ENCODE measurements at places on chromosomes 2 and 18.

DNA sequence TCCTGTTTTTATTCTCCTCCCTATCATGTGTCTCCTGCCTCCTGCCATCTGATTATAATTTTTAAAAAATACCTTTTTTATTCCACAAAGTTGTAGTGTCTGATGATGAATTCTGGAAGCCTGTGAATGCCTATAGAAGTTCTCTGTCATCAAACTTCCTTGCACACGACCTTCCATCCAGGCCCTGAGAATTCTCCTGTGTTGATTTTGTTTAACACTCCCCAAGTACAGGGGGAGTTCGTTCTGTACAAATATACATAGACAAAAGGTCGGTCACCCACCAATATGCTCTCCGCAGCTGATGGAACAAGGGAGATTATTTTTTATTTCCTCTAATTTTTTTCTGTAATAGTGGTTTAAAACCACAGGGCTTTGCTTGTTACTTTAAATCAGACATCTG lies 232.5 kb downstream of the PIEZO2 start:
- no peak for DNase-seq

- no peak for DNase-seq
Measured at GRCh38 chr2:242041816-242042215, 172.3 kb downstream of the RTP5 start.

DNA sequence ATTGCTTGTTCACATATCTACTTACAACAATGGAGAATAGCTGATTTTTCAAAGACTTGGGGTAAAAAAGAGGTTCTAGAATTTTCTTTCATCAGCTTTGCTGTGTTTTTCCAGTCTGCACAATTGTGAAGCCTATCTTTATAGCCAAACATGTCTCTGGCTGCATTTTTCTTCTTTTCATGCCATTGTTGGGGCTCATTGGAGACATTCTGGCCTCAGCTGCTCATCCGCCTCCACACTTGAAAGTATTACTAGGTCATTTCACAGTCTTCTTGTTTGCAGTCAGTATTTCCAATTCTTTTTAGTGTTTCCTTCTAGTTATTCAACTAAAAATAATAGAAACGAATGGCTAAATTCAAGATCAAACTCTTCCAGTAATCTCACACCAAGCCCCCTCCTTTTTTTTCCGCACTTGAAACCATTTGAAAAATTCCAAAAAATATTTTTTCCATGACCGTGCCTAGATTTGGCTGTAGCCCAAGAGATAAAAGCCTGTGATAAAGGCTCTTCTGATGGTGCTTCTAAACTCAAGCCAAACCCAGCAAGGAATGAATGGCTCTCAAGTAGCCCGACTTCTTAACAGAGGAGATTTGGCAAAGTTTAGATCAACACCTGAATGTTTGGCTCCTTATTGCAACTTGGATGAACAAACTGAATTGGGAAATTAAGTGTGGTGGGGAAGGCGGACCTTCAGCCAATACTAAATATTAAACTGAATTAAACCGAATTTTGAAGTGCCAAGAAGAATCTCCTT lies 103.4 kb downstream of the NRP2 start:
- DNase-seq: no peak

GRCh38 chr2:135913727-135914365 lies 37.6 kb upstream of the MCM6 start:
- DNase-seq: no peak

DNA sequence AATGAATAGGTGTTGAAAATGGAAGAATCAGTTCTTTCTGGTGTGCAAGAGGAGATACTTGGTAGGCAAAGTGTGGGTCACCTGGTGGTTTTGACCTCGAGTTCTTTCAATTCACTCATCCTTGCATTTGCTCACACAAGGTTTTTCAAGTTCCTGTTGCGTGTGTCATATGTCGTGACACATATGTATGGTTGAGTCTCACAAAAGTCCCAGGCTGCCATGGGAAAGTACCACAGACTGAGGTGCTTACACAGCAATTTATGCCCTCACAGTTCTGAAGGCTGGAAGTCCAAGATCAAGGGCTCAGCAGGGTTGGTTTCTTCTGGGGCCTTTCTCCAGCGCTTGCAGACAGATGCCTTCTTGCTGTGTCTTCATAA lies 64.4 kb downstream of the NCK2 start:
- DNase-seq: no peak

DNA sequence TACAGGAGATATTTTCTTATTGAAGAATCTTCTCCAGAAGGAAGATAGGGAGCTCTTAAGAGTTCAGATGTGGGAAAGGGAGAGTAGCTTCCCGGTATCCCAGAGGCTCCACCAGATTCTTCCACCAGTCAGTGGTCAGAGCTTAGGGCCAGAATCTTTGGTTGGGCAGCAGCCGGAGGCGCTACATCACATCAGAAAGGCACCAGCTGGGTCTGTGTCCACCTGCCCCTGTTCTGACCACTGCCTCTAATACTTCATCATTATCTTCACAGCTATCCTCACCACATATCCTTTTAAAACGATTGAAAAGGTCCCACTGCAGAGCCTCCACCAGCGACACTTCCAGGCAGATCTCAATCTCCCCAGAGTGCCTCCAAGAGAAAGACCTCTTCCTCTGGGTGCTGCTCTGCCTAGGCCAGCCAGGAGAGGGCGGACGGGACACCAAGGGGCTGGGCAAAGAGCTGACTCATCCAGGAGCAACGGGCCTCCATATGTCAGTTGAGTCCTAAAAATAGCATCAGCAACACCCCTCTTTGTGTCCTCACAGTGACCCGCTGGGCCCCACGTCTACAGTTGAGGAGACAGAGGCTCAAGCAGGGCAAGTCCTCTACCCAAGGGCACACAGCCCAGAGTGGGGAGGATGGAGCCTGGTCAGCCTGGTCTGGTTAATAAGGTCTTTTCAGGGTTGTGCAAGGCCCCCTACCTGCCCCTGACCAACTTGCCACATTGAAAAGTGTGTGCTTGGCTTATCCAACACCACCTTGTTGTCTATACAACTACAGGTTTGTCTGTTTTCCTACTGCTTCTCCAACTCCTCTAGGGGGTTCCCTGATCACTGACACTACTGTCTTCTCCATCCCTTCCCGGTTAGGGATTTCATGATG lies 81.2 kb downstream of the ADD2 start:
- no peak for DNase-seq

DNA sequence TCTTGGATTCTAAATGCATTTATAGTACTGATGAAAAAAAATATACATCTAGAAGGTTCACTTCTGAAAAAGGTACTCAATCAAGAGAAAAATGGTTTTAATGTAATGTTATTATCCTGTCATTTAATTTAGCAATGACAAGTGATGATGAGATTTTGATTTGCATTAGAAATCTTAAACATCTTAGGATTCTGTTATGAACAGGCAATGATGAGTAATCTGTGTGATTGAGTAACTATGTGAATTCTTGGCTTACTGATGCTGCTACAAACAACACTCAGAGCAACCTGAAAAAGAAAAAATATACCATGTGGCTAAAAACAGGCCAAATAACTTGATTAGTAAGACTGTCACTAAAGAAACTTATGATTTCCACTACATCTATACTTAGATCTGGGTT lies 30.1 kb downstream of the RBKS start:
- no peak for DNase-seq

- no peak for DNase-seq
Measured at GRCh38 chr2:32222966-32223365, 41.7 kb downstream of the NLRC4 start.

DNA sequence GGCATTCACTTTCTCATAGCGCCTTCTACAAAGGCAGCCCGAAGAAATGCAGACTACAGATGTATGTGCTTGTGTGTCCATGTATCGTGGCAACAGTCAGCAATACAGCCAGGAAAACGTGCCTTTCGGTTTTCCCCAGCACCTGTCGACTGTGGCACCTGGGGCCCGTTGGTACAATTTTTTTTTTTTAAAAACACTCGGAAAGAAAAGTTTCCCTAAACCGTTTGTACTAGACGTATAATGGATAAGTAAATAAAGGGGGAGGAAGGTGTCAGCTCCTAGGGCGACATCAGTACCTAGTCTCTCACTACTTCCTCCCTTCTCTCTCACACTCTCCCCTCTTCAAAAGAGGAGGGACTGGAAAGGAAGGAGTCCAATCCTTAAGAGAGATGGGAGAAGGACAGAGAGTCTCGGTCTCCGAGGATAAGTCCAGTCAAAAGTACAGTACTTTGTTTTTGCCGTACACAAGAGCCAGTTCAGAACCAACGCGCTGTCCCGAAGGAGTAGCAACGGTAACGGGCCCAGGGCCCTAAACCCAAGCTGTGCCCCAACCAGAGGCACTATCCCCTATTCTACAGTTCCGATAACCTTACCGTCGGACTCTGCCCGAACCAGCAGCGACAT lies 759 bp downstream of the PPP4R3B start:
- DNase-seq: no peak

DNA sequence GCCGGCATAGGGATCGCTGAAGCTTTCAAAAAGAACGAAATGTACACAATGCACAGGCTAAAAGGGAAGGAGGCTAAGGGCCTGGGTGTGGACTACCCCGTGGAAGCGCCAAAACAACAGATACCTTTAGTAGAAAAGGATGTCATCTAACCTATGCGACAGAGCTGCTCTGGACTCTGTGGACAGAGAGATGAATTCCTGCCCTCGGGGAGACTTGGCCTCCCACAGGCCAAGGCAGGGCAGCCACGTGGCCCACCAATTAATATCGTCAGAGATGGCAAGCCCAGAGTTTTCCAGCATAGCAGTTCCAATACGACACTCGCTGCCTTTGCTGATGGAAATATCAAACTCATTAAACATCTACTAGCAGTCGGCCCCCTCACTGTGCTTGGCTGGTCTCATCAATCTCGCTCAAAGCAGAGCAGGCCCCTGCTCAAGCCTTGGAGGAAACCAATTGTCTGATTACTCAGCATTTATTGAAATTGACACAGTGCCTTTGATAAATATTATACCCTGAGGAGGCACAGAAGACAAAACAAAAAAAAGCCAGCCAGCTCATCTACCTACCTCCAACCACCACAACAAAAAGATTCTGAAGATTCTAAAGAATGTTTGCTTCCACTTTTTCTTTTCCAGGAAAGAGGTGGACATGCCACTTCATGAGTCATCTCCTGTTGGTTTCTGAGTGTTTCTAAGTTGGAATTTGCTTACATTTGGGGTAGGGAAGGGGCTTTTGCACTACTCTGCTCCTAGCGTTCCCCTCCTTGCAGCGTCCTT lies 79.0 kb upstream of the ACAA2 start:
- no peak for DNase-seq

GRCh38 chr2:183010112-183010511 lies 28.1 kb downstream of the NCKAP1 start:
- no peak for DNase-seq

GRCh38 chr2:97760480-97761049 lies 47.2 kb downstream of the ZAP70 start:
- no peak for DNase-seq

DNA sequence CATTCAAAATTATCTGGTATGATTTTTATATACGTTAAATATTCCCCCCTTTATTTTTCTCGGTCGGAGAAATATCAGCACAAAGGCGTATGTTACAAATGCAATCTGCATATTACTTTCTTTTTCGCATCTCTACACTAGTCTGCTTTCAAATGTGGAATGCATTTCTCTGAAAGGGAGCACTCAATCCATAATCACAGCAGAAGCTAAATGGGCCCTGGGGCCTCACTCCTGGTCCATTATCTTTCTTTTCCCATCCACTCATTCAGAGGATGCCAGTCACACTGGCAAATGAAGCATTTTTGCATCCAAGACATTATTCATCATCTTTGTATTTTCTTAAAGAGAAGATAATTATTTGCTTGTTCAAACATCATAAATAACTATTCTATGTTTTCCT lies 295.2 kb upstream of the LRP1B start:
- DNase-seq: no peak

DNA sequence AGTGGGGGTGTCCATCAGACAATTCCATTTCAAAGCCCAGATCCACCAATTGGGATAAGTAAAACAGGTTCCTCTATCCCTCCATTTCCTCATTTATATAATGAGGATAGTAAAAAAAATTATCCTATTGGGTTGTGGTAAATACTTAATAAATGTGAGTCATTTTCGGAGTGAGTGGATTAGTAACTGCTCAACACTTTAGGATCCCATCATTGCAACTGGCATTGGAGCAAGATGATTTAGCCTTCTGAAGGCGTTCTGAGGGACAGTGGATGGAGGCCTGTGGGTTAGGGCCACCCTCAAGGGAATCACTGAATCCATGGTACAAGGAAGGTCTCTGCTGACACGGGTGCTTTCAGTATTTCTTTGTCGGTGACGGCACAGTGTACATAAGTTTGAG lies 108.6 kb upstream of the FZD7 start:
- DNase-seq: no peak

GRCh38 chr2:108588070-108588668 lies 53.9 kb downstream of the LIMS1 start:
- DNase-seq: no peak

DNA sequence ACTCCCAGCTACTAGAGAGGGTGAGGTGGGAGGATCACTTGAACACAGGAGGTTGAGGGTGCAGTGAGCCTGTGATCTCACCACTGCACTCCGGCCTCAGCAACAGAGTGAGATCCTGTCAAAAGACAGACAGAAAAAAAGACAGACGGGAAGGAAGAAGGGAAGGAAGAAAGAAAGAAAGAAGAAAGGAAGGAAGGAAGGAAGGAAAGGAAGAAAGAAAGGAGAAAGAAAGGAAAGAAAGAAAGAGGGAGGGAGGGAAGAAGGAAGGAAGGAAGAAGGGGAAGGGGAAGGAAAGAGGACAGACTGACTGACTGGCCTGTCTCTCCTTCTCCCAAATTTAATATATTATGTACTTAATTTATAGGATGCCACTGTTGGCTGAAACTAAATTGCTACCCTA lies 21.6 kb downstream of the SP9 start:
- no peak for DNase-seq

DNA sequence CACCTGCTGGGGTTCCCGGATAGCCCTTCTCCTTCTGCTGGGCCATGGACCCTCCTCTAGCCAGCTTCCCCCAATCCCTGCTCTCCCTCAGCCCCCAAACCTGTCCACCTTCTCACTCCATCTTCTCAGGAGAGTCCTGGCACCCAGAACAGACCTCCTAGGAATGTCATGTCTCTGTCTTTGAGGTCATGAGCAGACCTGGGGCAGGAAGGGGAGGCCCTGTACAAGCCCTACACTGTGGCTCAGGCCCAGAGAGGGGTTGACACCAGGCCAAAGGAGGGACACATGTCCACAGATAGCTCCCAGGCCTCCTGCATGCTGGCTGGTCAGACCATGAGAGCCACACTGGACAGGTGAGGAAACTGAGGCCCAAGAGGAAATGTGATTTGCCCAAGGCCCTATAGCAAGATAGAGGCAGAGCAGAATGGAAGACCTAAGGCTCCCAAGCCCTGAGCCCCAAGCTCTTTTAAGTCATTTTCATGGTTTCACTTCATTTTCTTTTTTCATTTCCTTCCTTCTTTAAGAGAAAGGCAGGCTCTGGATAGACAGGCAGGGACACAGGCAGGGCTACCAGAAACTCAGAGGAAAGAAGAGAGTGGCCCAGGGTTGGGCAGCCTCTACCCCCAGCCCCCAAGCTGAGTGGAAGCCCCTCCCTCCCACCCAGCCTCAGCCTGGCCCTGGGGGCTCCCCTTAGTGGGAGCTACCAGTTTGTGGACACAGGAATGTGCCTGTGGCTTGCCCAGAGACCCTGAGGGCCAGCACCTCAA lies 159.7 kb downstream of the SMAD7 start:
- no peak for DNase-seq

GRCh38 chr2:231879216-231879615 lies 47.0 kb downstream of the NPPC start:
- no peak for DNase-seq
